ENCODE measurements at places on chromosomes 12 and 14.

- DNase-seq, result peak; percentile 32
Measured at GRCh38 chr12:125533434-125534029, 468.3 kb downstream of the AACS start.

DNA sequence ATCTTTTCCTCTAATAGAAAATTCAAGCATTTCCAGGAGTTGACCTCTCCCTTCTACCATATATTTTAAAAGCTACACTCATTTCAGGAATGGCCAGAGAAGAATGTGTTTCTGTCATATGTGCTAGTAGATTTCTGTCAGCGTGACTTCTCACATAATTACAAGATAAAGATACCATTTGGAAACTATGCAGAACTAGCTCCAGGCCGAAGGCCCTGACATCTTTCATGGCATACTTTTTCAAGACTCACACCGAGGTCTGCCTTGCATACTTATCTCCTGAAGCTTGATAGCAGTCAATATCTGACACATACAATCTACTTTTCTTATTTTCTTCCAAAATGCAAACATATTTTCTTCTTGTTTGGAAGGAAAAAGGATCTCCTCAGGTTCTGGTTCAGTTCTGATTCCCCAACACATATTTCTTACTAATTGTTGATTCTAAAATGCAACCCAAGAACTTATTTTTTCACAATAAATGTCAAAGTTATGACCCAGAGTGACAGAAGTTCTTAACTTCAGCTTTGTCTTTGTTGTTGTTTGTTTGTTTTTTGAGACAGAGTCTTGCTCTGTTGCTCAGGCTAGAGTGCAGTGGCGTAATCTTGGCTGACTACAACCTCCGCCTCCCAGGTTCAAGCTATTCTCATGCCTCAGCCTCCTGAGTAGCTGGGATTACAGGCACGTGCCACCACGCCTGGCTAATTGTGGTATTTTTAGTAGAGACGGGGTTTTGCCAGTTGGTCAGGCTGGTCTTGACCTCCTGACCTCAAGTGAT lies 99.5 kb downstream of the NTN4 start:
- DNase-seq, result no peak

DNA sequence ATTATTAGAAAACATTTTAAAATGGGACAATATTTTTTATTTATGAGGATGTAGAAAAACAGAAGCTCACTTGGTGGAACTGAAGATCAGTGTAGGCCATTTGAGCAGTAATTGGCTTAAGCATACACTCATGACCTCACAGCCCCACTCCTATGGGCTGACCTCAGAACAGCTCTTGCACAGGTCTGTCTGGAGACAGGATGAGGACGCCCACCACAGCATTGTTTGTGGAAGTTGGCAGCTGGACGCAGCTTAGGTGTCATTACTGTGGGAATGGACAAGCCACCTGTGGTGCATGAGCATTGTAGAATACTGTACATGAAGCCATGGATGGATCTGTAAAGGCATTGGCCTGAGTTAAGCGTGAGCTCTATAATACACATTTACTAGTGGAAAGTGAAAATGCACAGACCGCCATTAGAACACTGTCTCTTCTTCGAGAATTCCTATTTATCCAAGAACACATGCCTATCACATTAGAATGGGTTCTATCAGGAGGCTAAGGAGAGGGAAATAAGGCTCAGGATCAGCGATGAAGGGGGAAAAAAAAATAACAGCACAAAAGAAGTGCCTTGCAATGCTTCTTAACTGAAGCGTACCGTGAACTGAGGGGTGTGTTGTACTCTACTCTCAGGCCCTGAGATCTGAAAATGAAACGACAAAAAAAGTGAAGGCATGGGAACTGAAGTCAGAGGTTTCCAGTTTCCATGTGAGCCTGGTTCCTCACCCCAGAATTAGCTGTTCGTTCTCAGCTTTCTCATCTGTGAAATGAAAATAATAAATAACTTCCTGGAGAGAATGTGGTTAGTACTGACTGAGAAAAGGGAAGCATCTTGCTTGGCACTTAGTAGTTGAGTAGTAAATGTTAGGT lies 33.6 kb downstream of the KCNA1 start:
- no peak for DNase-seq

GRCh38 chr14:103802356-103802755 lies 45.0 kb downstream of the PPP1R13B start:
- no peak for DNase-seq

GRCh38 chr12:111673503-111673902 lies 12.3 kb downstream of the BRAP start:
- DNase-seq, result no peak

DNA sequence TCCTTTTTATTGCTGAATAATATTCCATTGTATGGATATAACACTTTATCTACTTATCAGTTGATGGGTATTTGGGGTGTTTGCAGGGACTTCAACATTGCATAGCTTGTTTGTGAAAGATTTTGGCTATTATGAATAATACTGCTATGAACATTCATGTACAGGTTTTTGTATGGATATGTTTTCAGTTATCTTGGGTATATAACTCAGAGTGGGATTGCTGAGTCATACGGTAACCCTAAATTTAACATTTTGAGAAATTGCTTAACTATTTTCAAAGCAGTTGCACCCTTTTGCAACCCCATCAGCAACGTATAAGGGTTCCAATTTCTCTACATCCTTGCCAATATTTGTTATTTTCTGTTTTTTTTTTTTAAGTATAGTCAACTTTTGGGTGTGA lies 27.3 kb upstream of the HELB start:
- no peak for DNase-seq

GRCh38 chr14:31937730-31938346 lies 139.3 kb upstream of the ARHGAP5 start:
- peak; percentile 60 for DNase-seq

- DNase-seq, result no peak
Measured at GRCh38 chr12:25121916-25122315, 73.0 kb downstream of the DNAI7 start.

GRCh38 chr14:77541905-77542304 lies 43.3 kb upstream of the ISM2 start:
- no peak for DNase-seq

GRCh38 chr12:91866566-91866965 lies 279.1 kb downstream of the BTG1 start:
- no peak for DNase-seq

DNA sequence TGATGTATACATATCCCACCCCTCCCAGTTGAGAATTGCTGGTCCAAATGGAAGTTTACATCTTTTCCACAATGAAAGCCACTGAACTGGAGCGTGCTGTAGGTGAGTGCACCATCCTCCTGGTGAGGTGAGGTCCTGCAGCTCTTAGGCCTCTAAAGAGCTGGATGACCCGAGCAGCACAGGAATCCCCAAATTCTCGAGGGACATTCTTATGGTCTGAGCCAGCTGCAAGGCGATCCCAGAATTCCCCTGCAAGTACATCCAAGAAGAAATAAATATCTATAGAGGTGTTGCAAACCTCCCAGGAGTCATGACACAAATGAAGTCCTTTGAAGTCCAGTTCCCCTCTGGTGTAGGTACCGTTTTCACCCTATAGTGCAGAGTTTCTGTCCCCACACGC lies 24.0 kb downstream of the TMEM132C start:
- no peak for DNase-seq

- DNase-seq, result no peak
Measured at GRCh38 chr14:106547735-106548434, 1021.5 kb downstream of the TMEM121 start.

- DNase-seq, result no peak
Measured at GRCh38 chr14:54211551-54212308, 185.1 kb upstream of the CDKN3 start.

GRCh38 chr14:103146141-103146709 lies 23.0 kb downstream of the TNFAIP2 start:
- DNase-seq, result no peak

GRCh38 chr14:72929316-72930080 lies 3.2 kb downstream of the DCAF4 start:
- DNase-seq, result no peak

- no peak for DNase-seq
Measured at GRCh38 chr12:38736821-38737220, 168.6 kb downstream of the CPNE8 start.

GRCh38 chr12:88153959-88154358 lies 11.9 kb downstream of the TMTC3 start:
- DNase-seq, result no peak

DNA sequence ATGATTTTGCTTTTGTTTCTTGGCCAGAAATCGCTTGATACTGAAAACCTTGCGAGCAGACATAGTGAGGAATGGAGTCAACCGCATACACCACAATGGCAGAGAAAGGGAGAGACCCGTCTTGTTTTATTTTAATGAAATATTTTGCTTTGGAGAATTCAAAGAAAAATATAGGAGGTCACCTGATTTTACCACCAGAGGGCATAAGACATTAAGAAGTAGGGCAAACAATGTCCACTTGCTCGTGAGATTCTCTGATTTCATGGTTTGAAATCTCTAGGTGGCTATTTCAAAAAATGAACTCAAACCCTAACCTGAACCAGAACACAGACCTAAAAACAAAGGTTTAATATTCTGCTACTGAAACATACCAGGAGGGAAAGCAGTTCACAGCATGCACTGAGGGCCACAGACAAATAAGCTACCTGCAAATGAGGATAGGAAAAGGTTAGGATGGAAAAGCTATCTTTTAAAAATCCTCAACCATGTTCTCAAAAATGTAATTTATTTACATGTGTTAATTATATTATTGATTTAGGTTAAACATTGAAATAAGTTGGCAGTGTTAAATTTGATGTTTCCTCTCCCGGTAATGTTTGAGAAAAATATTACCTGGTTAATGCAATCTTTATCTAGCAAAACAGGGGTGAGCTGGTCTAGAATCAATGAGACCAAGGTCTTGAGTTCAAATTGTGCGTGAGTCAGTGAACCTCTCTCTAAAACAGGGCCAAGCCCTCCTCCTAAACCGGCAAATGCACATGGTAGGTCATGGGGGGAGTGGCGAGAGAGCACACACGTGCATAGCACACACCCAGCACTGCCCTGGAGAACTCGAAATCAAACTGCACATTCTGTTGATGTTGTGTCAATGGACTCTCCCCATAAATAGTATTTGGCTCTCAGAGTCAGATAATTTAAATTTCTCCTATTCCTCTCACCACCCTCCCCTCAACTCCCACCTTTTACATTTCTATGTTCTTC lies 12.5 kb downstream of the IFNG-AS1 start:
- DNase-seq, result no peak

GRCh38 chr14:22597771-22598098 lies 365 bp upstream of the ABHD4 start:
- DNase-seq, result no peak

- DNase-seq, result no peak
Measured at GRCh38 chr14:105838591-105839424, 312.4 kb downstream of the TMEM121 start.

DNA sequence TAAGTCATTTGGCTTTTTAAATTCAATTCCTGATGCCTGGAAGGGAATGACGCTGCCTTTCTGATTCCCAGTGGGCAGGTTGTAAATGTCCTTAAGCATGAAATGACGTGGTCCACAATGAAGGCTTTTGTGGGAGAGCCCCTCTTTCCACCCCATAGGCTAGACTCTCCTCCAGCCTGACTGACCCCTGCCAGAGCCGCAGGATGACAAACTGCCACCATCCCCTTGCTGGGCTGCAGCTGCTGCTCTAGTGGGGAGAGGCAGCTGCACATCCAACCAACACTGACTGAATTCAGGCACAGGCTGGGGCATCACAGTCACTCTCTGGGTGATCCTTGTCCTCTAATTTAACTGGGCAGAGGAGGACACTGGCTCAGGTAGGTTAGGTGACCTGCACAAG lies 6.3 kb downstream of the TSPAN11 start:
- DNase-seq, result no peak

DNA sequence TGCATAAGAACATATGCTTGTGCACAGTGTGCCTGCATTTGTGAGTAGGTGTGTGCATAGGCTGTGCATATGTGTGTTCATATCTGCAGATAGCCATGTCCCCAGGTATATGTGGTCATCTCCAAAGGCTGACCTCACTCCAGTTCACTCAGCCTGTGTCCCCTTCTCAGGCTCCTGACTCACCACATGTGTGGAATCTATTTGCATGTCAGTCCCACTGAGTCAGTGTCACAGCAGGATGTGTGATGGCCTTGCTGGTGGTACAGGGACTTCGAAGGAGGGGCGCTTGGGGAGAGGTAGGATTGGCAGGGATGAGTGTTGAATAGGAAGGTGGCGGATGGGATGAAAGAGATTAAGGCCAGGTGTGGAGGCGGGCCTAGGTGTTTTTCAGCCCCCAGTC lies 35.5 kb downstream of the KRT80 start:
- no peak for DNase-seq

GRCh38 chr12:119780786-119781434 lies 96.2 kb downstream of the CIT start:
- DNase-seq, result no peak

DNA sequence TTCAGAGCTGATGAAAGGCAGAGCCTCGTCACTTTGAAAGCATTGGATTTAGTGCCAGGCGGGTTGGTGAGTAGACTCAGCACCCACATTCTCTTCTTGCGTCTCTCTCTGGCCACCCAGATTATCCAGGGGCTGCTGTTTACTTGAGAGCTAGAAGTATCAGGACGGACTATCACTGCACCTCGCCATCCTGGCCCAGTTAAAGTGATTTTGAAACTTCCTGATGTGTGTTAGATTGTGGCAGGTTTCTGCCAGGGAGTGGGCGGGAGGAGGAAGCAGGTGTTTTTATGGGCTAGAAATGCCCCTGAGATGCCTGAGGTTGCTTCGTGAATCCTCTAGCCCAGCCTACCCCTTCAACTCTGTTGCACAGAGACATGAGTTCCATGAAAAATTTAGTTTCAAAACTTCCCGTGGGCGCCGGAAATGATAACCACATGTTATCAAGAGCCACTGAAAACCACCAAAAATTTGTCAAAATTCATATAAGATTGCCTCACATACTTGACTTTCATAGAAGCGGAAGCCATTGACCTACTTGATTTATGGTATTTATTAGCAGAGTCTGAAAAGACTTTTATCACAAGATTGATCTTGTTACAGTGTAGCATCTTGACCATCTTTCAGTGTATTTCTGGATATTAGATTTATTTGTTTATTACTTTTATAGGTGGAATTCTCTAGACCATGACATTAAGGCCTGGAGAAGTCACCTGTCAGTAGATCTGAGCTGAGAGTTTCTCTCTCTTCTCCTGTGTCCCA lies 466.0 kb downstream of the RAD51B start:
- peak; percentile 56 for DNase-seq

DNA sequence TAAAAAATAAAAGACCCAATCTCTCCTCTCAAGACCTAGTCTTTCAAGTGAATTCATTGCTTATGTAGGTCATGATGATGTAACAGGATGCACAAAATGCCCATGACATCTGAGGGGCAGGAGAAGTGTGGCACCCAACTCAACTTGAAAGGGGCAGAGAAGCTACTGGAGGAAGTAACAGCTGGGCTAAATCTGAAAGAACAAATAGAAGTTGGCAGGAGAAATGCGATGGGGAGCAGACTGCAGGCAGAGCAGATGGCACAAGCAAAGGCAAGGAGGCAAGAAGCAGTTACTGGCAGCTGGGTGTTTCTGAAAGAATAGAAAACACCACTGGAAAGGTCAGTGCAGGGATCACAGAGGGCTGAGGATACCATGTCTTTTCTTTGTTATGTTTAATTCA lies 14.6 kb downstream of the SLC38A4 start:
- DNase-seq, result no peak

DNA sequence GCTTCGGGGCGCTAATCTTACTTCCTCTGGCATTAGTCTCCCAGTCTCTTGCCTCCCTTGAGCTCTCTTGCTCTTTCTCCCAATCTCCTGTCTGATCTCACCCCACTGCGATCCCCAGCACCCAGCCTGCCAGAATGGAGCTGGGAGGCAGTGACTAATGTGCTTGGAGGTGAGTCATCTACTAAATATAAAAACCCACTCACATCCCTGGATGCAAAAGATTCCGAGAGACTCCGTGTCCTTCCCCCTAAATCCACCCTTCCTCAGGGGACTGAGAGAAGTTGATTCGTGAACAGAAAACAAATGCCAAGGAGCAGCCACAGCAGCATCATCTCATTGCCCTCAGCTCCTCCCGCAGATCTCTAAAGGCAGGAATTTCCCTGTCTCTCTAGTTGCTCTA lies 45.7 kb upstream of the KCNA5 start:
- no peak for DNase-seq

Data from activated CD4-positive, CD25-positive, alpha-beta regulatory T cell treated with anti-CD3 and anti-CD28 coated beads, Interleukin-2, amount 50 U/mL, for 72 hours (primary cell).